ENCODE measurements at places on chromosomes 7 and 10. TPM values are rescaled to one million over a fixed set of nuclear protein-coding genes. Genes with fewer than 3 reads are reported as not detected.

- peak; percentile 90 for DNase-seq
Measured at GRCh38 chr7:94367949-94368348, 26.7 kb upstream of the COL1A2 start.

DNA sequence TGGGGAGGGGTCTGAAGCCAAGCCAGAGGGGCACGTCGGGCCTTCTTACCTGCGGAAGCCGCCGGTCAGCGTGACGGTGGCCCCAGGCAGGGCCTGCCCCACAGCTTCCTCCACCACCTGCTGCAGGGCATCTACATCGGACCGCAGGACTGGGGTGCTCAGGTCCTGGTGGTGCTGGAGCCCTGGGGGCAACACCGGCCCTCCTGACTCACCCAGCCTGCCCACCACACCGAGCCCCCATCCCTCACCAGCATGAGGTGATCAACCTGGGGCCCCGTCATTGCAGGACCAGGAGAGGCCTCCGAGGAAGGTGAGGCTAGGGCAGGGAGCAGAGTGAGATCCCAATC lies 8.0 kb downstream of the POLM start:
- DNase-seq, result no peak

Gene PRKAR2B
- 6.9 TPM for total RNA-seq

DNA sequence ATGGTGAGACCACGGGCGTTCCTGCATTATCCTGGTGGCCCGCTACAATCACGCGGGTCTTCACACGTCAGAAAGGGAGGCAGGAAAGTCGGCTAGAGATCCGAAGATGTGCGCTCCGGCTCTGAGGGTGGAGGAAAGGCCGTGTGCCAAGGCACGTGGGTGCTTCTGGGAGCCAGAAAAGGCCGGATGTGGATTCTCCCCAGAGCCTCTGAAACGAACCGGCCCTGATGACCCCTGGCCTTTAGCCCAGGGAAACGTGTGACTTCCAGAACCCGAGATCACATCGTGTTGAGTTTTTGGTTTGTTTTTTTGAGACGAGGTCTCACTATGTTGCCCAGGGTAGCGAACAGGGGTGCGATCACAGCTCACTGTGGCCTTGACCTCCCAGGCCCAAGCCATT lies 244.2 kb downstream of the ELFN1 start:
- peak; percentile 20 for DNase-seq

GRCh38 chr7:70812511-70812910 lies 319.4 kb upstream of the GALNT17 start:
- no peak for DNase-seq

- DNase-seq, result peak; percentile 28
Measured at GRCh38 chr10:91345716-91346115, 64.4 kb upstream of the HECTD2 start.

GRCh38 chr10:78688901-78689583 lies 379.7 kb upstream of the ZMIZ1 start:
- peak; percentile 38 for DNase-seq

- peak; percentile 6 for DNase-seq
Measured at GRCh38 chr7:92336662-92337340, 91.0 kb downstream of the ANKIB1 start.

GRCh38 chr7:149727899-149728476 lies 45.4 kb downstream of the ZNF467 start:
- DNase-seq, result no peak

GRCh38 chr10:6350609-6351008 lies 147.9 kb downstream of the PFKFB3 start:
- no peak for DNase-seq

GRCh38 chr7:83321011-83321410 lies 158.3 kb upstream of the PCLO start:
- no peak for DNase-seq

DNA sequence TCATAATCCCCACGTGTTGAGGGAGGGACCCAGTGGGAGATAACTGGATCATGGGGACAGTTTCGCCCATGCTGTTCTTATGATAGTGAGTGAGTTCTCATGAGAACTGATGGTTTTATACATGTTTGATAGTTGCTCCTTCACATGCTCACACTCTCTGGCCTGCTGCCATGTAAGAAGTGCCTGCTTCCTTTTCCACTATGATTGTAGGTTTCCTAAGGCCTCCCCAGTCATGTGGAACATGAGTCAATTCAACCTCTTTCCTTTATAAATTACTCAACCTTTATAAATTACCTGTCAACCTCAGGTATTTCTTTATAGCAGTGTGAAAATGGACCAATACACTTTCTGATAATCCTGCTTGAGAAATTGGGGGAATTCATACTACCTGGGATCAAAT lies 80.2 kb downstream of the ZNF37A start:
- DNase-seq, result no peak

GRCh38 chr7:148241700-148242293 lies 348.8 kb upstream of the C7orf33 start:
- DNase-seq, result no peak

GRCh38 chr10:58514111-58514770 lies 1.6 kb downstream of the BICC1 start:
- DNase-seq, result no peak

DNA sequence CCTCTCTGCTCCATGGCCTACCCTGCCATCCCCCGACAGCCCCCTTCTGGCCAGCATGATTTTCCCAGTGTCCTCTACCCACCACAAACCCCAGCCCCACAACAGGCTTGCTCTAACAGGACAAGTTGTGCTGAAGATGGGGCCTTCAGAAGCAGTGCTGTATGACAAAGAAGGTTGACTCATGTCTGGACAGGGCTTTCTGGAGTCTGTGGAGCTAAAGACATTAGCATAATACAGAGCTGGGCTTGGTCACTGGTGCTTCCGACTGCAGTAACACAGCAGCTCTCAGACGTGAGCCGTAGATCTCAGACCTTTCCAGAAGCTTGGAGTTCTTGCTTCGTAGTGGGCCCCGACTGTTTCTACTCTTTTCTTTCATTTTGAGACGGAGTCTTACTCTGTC lies 100.5 kb downstream of the GTF2IRD1 start:
- DNase-seq, result no peak

Gene ASAH2
- 1.5 TPM for total RNA-seq

- DNase-seq, result no peak
Measured at GRCh38 chr7:90994601-90995000, 269.6 kb upstream of the FZD1 start.

Gene MINPP1
- 27.5 TPM for total RNA-seq

Gene CFAP43
- 0.41 TPM for total RNA-seq

DNA sequence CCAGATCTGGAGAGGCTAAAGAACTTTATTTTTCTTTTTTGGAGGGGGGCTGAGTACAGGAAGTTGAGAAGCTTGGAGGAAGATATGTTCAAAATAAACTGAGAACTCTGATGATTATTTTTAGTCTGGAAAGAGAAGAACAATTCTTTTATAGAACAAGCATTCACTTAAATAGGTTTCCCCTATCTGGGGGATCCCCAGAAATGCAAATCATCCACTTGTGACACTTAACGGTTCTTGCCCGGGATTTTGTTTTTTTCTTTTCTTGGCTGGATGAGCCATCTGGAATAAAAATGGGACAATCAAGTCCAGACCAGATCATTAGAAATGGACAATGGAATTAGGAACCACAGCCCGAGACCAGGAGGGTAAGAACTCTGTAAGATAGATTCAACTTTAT lies 95.9 kb upstream of the EGR2 start:
- no peak for DNase-seq

DNA sequence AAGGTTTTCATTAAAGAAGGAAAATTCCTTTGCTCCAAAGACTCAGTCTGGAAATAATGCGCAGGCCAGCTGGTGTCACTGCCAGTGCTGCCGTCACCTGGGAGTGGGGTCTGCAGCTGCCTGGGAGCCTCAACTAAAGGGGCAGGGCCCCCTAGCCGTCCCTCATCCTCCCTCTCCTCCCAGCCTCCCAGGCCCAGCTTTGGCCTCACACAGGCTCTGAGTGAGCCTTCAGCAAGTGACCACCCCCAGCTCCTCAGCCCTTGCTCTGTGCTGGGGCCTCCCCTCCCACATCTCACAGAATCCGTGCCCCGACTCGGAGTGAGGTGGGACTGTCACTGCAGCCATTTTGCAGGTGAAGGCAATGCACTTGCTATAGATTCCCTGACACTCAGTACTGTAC lies 11.1 kb upstream of the RET start:
- no peak for DNase-seq

Gene WDR86
- total RNA-seq, result 17.7 TPM

Gene BTBD16
- total RNA-seq, result 0.09 TPM

Gene TRPV5
- not detected for total RNA-seq

Gene NUTM2E
- total RNA-seq, result not detected

DNA sequence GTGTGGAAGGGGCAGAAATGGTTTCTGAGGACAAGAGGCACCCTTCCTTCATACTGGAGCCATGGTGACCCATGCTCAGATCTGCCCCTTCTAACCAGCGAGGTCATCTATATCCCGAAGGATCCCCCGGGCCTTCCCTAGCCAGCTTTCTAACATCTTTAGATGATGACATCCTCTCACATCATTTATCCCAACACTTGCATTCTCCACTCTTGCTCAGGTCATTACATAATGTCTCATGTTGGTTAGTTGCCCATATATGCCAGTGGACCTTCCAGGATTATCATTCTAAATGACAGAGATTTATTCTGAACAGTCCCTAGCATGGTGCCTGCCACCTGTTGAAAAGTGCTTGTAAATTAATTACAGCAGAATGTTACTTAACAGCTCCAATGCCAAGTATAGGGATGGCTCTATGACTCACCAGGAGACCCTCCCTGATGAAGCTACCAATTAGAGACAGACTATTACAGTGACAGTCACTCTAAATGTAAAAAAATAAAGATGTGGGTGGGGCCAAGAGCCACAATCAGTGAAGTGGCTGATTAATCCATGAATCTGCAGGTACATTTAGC lies 22.6 kb upstream of the ABLIM1 start:
- DNase-seq, result no peak

DNA sequence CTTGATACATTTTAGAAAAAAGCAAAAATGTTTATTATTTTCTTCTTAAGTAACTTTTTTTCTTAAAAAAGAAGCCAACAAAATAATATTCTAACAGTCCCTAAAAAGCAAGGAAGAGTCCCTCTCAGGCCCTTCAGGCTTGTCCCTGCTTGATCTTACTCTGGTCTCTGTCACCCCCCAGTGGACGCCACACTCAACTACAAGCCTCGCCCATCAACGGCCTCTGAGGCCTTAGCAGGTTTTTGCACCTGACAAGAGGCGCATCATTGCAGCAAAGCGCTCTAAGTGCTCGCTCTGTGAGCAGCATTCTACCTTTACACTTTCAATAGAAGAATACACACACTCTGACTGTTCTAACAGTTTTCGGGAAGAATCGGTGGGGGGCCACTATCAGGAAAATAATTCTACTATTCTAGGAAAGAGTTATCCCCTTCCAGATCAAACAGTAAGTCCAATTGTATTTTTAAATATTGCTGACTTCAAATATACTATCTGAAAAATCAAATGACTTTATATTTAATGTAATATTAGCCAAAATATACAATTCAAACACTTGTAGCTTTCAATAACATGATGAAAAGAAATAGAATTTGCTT lies 139.2 kb downstream of the USP6NL start:
- DNase-seq, result peak; percentile 59

Gene C10orf53
- total RNA-seq, result not detected

Gene MGAM2
- not detected for total RNA-seq

Gene NAT16
- total RNA-seq, result not detected

Gene GBX1
- not detected for total RNA-seq

Gene AUTS2
- total RNA-seq, result 33.4 TPM

Gene FOXI2
- not detected for total RNA-seq

Gene ASZ1
- total RNA-seq, result not detected

- DNase-seq, result no peak
Measured at GRCh38 chr7:1886361-1887064, 216.4 kb downstream of the ELFN1 start.

Gene PCDH15
- 0.08 TPM for total RNA-seq

Gene COL28A1
- total RNA-seq, result 0.09 TPM

DNA sequence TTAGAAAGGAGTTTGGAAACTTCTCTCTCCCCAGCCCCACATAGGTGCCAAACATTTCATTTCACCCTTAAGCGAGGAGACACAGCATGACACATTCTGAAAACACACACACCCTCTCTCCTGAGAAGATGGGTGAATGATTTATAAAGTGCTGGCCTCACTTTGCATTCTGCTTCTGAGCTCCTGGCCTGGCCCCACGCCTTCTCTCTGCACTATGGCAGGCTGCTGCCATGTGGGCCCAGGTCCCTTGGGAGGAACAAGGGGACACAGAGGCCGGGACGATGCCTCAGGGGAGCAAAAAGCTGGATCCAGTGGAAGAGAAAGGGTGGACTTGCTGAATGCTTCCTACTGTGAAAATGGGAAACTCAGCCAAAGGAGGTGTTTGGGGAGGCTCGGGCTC lies 56.0 kb downstream of the CPXM2 start:
- peak; percentile 46 for DNase-seq

- no peak for DNase-seq
Measured at GRCh38 chr10:13642293-13642692, 55.5 kb downstream of the PRPF18 start.

Gene UNC5B
- total RNA-seq, result 20.6 TPM

Gene ICA1
- 0.45 TPM for total RNA-seq

Measured in fibroblast of the aortic adventitia (primary cell).